ENCODE measurements at places on chromosomes 11 and 22.

GRCh38 chr11:129785383-129786111, 30.1 kb upstream of the TMEM45B start:
- DNase-seq, result peak; percentile 81

DNA sequence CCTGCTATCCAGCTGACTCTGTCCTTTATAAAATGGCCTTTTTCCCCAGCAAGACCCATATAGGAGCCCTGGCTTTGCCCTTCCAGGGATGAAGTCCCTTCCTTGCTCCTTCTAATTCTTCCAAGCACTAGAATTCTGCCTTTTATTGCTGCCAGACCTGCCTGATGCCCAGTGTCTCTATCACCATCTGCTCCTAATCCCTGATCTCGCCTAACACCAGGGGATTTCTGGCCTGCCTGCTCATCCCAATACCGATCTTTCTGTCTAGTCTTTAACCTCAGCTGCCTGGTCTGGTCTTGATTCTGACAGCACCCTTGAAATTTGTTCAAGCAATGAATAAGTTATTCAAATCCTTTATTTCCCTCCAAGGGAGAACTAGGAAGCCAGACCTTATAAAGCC, 150.2 kb downstream of the SPON1 start:
- DNase-seq, result no peak

DNA sequence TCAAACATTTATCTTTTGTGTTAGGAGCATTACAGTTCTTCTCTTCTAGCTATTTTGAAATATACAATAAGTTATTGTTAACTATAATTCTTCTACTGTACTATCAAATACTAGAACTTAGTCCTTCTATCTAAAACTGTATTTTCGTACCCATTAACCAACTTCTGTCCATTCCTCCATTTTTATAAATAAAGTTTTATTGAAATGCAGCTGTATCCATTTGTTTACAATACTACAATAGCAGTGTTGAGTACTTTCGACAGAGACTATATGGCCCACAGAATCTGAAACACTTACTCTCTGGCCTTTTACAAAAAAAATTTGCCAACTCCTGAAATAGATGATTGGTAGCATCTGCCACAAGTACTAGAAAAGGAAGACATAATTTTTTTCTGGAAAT, 4.7 kb upstream of the SLC35C1 start:
- DNase-seq, result no peak

DNA sequence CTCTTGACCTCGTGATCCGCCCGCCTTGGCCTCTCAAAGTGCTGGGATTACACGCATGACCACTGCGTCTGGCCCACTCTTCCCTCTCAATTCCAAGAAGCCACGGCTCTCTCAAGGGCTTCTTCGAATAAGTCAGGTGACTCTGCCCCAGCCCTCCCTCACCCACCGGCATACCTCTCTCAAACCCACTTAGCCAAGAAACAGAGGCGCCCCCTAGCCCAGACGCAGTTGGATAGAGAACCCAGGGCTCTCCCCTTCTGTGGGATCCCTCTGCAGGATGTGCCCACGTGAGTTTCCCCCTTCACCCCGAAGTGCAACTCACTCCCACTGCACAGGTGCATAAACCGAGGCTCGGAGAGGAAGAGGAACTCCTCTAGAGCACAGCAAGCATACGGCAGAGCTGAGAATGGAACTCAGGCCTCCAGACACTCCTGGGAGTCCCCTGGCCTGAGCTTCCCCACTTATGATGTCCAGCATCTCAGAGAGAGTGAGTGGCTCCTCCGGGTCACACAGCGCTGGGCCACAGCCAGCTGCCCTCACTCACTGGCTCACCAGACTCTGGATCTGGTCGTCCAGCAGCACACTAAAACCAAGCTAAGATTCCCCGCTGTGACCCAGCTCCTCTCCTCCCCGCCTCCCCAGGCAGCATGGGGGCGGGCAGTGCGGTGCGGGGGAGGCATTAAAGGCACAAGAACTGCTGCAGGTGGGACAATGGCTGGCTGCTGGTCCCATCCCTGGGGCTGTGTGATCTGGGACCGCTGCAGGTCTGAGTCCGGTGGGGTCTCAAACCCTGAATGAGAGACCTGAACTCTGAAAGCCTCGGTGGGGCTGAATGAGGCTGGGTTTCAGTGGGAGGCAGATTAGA, 16.8 kb upstream of the RGL4 start:
- DNase-seq, result no peak

DNA sequence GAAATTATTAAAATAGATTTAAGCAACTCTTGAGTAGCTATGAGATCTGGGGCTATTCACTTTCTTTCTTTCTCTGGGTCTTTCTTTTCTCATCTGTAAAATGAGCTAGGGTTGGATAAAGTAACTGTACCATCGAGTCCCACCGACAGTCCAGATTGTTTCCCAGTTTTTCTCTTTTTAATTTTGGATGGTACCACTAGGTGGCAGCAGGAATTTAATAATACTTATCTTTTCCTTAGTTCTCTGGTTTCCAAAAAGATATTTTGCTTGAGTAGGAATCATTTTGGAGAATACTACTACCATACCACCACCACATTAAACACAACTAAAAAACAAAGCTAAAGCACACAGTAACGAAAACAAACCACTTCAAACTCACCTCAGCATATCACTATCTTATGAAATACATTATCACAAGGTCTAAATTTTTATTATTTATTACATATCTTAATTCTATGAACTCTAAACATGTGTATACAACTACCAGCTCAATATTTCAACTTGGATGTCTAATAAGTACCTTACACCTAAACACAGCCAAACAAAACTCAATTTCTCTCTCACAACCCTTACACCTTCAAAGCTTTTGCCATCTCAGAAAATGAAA, 584.0 kb downstream of the KCNA4 start:
- no peak for DNase-seq

GRCh38 chr22:20566420-20567260, 59.2 kb downstream of the MED15 start:
- DNase-seq, result no peak

- DNase-seq, result peak; percentile 89
These were observed at the start of gene PLEKHA7 for GRCh38 chr11:17014321-17014832. TSS of gene PLEKHA7 (minus strand) at chr11:17014414. CDS start at chr11:17014401, 13 bp downstream.

- no peak for DNase-seq
These were observed 1.0 kb downstream of the SFI1 start for GRCh38 chr22:31497148-31497938.

DNA sequence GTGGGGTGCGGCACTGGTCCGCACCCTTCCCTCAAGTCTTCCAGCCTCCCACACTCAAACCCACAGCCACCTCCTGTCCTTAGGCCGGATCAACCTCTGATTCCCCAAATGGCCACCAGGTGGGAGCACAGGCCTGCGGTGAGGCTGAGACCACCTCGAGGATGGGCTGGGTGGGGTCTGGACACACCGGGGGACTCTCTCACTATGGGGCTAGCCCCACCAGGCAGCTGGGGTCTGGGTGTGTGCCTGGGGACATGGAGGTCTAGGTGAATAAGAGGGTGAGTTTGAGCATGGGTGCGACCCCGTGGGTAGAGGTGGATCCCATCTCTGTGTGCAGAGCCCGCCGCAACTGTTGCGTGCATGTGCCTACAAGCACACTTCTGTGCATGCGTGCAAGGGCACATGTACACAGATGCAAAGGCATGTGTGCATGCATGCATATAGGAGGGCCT, 32.6 kb downstream of the MYO18B start:
- DNase-seq, result no peak

GRCh38 chr11:83725269-83725560, 439.0 kb upstream of the CCDC90B start:
- no peak for DNase-seq

- no peak for DNase-seq
These were observed at the start of gene NAALAD2 for GRCh38 chr11:90134478-90135003. TSS of gene NAALAD2 (plus strand) at chr11:90134663. CDS start at chr11:90134759, 96 bp downstream.

GRCh38 chr11:122398167-122398566, 257.4 kb upstream of the UBASH3B start:
- DNase-seq, result no peak

DNA sequence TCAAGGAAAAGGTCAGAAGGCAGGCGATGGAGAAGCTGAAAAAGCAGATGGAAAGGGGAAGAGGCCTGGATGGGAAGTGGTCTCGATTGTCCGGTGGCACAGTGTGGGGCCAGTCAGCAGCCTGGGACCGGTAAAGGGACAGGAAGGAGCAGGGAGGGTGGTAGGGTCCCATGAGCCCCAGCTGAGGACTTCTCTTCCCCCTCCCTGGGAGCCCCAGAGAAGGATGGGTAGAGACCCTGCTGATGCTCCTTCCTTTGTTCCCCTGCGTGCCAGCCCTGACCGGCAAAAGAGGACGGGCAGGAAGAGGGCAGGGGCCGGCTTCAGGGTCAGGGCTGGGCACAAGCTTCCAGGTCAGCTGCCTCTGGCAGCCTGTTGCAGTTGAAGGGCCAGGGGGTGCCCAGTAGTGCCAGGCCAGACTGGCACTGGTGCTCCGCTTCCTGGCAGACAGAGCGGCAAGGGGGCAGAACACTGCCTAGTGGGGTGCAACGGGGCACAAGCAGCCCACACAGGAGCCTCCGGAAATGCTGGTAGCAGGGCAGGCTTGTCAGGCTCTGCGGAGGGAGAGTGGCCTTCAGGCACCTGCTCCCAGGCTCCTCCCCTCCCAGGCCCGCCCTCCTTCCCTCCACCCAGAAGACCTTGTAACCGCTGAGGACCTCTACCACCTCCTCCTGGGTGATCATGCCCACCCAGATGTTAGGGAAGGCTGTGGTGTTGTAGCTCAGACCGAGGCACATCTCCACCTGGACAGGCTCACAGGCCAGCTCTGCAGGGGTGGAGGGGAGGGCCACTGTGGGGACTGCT, 739 bp upstream of the C1QTNF5 start:
- peak; percentile 52 for DNase-seq

GRCh38 chr11:112179601-112180000, 4.3 kb downstream of the BCO2 start:
- DNase-seq, result no peak

- DNase-seq, result no peak
These were observed 9.7 kb downstream of the LAYN start for GRCh38 chr11:111550258-111550657.
